ENCODE measurements at places on chromosomes 16 and 17.
A peak's percentile ranks its signal among the peaks of the same experiment; 100 is the strongest.

- DNase-seq: no peak
These were observed 164.9 kb downstream of the CCDC182 start for GRCh38 chr17:57580055-57580739.

DNA sequence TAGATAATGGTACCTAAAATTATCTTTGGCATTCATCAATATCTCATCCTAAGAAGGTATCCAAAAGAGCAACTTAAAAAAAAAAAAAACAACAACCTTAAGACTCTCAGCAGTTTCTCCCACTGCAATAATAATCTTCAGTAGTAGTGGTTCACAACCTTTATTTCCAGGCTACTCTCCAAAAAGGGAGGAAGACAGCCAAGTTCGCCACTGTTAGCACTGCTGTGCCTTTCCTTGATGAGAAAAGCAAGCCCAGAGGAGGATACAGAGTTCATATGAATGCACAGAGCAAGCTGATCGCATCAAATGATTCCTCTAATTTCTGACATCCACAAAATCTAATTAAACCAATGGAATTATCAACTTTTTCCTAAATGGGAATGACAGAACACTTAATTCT is 199.4 kb downstream of the AATF start:
- DNase-seq: no peak

DNA sequence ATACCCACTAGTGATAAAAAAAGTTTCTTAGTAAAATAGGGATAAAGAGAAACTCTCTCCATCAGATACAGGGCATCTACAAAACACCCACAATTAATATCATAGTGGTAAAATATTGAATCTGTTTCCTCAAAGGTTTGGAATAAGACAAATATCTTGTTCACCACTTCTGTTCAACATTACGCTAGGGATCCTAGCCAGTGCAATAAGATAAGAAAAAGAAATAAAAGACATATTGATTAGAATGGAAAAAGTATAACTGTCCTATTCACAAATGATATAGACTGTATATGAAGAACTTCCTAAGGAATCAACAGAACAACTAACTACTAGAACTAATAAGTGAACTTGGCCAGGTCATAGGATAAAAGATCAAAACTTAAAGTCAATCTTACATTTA is 12.9 kb downstream of the LPCAT2 start:
- no peak for DNase-seq

DNA sequence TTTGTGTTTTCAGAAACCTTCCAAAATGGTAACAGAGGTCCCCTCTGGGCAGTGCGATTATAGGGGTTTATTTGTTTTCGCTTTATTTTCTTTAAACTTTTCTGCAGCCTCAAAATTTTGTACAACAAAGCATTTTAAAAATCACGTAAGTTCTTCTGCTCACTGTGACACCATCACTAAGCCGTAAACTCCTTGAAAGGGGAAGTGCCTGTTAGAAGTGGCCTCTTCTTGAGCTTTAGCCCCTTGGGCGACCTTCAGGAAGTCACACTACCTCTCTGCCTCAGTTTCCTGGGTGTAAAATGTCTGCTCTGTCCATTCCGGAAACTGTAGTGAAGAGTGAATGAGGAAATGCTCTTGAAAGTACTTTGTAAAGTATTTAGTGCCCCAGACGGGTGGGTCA is 26.6 kb downstream of the ARHGAP27 start:
- no peak for DNase-seq

- no peak for DNase-seq
These were observed 4.5 kb downstream of the PCGF2 start for GRCh38 chr17:38743556-38744171.

DNA sequence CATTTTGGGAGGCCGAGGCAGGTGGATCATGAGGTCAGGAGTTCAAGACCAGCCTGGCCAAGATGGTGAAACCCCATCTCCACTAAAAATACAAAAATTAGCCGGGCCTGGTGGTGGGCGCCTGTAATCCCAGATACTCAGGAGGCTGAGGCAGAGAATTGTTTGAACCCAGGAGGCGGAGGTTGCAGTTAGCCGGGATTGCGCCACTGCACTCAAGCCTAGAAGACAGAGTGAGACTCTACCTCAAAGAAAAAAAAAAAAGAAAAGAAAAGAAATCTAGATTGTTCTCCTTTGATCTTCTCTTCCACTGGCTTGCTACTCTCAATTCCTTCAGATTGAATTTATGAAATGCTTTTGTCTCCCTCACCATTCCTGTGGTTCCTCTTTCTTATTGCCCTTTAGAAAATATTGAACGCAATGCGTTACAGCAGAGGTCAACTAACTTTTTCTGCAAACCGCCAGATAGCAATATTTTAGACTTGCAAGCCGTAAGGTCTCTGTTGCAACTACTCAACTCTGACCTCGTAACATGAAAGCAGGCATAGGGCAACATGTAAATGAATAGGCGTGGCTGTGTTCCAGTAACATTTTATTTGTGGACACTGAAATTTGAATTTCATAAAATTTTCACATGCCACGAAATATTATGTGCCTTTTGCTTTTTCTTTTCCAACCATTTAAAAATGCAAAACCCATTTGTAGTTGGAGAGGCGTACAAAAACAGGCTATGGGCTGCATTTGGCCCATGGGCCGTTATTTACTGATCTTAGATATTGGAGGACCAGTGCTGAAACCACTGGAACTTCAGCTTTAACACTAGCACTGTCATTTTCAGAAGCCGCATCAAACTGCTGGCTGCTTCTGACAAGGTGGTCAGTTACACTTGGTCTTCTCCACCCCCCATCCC is 24.8 kb downstream of the PITPNC1 start:
- no peak for DNase-seq

DNA sequence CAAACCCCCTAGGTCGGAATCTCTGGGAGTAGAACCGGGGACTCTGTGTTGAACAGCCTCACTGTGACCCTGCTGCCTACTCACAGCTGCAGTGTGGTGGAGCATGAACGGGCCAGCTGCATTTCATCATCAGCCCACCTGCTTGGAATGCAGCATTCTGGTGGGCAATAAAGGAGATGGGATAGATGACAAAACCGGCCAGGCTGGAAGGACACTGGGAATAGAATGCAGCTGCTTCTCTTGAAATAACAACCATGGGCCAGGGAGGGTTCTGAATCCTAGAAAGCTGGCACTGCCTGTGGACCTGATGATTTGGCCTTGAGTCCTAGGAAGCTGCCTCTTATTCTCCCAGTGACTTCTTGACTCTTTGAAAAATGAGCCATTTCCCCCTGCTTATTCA is 23.5 kb downstream of the CFAP97D1 start:
- DNase-seq: no peak

- no peak for DNase-seq
These were observed 669 bp upstream of the DCTPP1 start for GRCh38 chr16:30430428-30430970.

DNA sequence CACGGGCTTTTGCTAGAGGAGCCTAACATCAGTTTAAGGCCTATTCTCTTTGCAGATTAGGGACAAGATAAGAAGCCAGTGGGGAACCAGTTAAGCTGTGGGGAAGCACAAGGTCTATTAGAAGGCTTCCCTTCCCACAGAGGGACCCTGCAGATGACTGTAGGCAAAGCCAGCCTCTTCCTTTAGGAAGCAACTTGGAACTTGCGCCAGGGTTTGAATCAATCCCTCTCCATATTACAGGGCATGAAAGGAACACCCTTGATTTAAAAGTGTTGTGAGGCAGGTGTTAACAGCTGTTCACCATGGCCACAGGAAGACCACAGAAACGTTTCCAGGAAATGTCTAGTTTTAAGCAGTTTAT is 77.3 kb downstream of the RPTOR start:
- DNase-seq: peak; percentile 48

GRCh38 chr17:4160294-4160859 is 17.4 kb downstream of the CYB5D2 start:
- no peak for DNase-seq

DNA sequence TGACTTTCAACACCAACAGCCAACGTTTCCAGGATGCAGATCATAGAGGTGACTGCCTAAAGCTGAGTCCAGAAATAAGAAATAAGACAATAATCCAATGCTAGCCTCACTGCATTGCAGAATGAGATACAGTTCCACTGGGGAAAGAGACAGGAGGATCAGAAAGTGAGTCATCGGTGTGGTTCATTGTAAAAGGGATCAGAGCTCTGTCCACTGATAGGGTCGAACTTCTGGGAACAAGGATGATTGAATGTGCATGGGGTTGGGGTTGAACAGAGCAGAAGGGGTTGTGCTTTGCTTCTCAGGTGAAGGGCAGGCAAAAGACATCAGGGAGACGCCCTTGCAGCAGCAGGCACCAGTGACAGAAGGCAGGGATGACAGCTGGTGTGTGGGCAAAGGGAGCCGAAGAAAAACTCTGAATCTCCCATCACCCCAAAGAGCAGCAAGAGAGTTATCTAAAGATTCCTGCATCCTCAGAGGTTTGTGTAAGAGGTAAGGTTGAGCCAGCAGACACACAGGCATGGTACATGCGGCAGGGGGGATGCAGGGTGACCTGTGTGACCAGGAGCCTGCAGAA is 16.4 kb downstream of the CLEC10A start:
- DNase-seq: no peak

GRCh38 chr17:80260069-80260535 is 550 bp upstream of the RNF213 start:
- peak; percentile 31 for DNase-seq

GRCh38 chr16:24188751-24189318 is 67.3 kb upstream of the CACNG3 start:
- DNase-seq: no peak

DNA sequence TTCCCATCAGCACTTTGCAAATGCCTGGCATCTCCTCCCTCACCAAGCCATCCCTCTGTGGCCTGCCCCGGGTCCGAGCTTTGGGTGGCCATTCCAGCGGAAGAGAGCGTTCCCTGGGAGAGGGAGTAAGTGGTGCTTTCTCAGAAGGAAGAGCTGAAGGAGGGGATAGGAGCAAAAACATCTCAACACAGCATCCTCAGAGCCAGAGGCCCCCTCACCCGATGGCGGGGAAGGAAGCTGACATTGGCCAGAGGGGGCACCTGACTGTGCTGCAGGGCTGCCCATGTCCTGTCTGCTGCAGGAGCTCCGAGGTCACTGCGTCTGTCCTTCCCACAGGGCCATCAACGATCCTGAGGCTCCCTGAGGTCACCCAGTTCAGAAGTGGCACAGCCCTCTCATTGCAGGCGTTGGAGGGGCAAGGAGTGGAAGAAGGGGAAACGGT is 427 bp upstream of the TLCD3B start:
- DNase-seq: no peak

DNA sequence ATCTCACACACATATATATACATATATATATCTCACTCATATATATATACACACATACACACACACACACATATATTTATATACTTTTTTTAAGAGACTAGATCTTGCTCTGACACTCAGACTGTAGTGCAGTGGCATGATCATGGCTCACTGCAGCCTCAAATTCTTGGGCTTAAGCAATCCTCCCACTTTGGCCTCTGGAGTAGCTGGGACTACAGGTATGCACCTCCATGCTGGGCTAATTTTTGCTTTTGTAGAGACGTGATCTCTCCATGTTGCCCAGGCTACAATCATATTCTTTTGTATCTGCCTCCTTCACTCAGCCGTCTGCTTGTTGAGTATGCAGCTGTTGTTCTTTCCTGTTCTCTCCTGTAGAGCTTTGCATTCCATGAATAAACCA is 60.6 kb downstream of the HS3ST3B1 start:
- DNase-seq: no peak

DNA sequence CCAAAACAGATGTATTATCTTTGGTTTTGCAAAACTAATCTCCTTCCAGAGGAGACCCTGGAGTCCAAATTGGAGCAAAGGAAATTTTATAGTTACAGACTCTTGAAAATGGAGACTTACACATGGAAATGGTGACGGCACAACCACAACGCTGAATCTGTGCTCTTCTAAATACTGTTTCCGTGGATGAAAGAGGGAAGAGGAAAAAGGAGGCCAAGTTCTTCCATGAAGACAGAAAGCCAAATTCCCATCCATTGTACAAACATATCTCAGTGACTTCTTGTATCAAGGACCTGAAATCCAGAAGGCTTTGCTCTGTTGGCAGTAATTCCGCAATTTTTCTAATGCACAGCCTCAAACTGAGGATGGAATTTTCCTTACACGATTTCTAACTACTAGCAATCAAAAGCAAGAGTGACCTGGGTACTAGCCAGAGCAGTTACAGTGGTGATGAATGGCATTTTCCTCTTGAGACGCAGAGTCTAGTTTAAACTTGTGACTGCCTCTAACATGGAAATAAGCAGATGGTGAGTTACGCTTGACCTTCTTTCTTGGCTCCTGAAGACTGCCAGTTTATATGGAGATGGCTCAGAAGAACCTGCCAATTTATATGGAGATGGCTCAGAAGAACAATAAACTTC is 38.5 kb downstream of the VPS53 start:
- DNase-seq: no peak

DNA sequence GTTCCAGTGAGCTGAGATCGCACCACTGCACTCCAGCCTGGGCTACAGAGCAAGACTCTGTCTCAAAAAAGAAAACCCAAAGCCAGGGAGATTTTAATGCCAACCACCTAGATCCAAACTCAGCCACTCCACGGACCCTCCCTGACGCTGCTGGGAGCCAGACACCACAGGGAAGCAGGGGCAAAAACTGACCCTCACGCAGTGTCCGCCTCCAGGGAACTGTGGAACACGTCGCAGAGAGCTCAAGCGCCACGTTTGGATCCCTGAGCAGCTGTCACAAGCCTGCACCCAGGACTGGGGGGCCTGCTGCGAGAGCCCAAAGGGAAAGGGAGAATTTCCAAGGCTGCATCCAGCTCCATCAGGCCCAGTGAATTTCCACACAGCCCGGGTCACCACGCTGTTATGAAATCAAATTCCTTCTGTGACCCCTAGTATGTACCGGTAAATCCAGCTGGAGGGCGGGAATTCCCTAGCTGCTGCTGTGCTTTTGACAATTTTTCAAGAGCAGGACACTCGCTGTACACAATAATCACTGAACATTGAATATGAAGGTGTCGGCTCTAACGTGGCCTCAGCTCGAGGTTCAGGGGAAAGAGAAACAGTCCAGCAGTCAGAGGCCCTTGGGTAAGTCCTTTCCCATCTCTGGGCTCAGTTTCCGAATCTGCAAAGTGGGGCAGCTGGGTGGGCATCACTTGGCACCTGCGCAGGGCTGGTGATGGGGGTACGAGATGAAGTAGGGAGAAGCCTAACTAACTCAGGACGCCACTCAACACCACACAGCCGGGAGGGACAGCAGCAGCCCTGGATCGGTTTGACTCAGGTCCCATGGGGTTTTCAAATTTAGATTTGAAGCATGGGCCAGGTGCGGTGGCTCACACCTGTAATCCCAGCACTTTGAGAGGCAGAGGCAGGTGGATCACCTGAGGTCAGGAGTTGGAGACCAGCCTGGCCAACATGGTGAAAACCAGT is 8.6 kb downstream of the CARHSP1 start:
- no peak for DNase-seq

DNA sequence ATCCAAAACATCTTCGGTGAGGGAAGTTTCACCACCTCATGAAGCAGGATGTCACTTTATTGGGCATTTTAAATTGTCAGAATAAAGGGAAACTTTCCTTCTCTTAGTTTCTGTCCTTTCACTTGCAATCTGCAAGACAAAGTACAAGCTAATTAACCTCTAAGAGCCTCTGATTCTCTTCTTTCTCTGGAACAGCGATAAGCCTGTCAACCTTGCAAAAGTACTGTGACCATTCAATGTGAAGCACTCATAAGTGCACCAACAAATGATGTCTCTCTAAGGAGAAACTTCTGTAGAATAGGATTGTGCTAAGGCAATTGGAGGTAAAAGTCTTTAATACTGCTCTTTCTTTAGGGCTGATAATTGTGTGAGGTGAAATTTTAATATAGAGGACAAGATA is 1622.3 kb downstream of the CDH8 start:
- DNase-seq: no peak

- peak; percentile 98 for DNase-seq
These were observed 56.1 kb downstream of the B9D1 start for GRCh38 chr17:19306160-19307111.

GRCh38 chr16:80752541-80752940 is 51.9 kb downstream of the CDYL2 start:
- no peak for DNase-seq
